ENCODE measurements at places on chromosomes 3 and 15.

DNA sequence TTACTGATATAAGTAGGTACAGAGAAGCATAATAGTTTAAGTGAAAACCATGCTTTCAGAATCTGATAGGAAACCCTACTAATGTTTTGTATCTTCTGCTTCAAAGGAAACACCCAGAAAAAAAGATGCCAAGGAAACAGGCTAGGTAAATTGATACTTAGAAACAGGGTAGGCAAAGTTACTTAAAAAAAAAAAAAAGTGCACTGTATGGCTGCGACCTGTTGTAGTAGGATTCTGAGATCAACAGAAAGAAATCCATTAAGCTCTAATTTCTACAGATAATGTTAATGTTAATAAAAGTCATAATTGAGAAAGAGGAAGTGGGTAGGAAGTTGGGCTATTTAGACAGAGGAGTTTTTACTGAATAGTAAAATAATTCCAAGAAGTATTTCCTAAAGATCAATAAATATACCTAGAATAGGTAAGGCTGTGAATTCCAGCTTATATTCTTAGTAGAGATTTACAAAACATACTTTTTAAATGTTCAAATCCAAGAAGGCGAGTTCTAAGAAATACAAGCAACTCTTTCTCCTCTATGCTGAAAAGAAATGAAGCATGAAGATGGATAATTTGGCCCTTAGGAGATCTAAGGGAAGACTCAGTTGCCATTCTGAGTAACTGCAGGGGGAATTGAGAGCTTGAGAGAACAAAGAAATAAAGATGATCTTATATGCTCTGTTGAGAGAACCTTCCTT is 24.1 kb upstream of the STT3B start:
- no peak for DNase-seq

- no peak for DNase-seq
Measured at GRCh38 chr15:56327721-56328502, 37.3 kb upstream of the TEX9 start.

- DNase-seq: no peak
Measured at GRCh38 chr15:57167821-57168395, 208.4 kb upstream of the CGNL1 start.

DNA sequence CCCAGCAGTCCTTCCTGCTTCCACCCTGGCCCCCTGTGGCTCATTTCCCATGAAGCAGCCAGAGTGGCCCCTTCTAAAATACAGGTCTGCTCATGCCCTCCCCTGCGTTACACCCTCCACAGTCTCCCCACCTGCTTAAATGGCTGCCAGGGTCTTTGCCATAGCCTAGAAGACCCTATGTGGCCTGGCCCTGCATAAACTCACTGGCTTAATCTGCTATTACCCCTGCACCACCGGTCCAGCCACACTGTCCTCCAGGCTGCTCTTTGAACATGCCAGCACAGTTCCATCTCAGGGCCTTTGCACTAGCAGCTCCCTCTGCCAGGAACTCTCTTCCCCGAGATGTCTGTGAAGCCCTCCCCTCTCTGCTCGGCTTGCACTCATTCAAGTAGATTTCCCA is 166.8 kb downstream of the NTRK3 start:
- DNase-seq: no peak

Measured in fibroblast of pulmonary artery (primary cell).